Stimulated activated CD8-positive, alpha-beta memory T cell treated with anti-CD3 and anti-CD28 coated beads, Interleukin-4, amount 100 ng/mL, for 4 hours (primary cell): ENCODE measurements at places on chromosomes 12 and 14.

DNA sequence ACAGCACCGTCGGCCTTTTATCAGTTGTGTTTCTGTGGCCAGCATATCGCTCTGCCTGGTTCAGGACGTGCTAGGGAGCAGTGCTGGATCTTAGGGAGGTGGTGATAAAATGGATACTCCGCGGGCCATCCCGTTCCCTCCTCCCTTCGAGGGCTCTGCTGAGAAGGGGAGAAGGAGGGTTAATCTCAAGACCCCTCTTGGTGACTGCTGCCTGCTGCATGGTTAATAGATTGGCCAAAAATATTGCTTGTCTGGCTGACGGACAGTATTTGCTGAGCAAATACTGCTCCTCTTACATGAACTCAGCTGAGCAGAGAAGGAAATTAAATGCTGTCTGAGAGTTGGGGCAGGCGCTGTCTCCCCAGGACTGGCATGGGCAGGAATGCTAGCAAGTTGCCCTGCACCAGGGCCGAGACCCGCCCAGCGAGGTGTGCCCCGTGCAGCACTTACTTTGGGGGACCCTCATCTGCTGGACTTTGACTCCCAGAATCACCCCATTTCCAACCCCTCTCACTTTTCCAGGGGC is 1.2 kb downstream of the FBRSL1 start:
- no peak for DNase-seq

GRCh38 chr12:27593266-27593665 is 69.3 kb downstream of the PPFIBP1 start:
- DNase-seq, result no peak

GRCh38 chr14:21136024-21136423 is 19.8 kb downstream of the OR5AU1 start:
- DNase-seq, result no peak

DNA sequence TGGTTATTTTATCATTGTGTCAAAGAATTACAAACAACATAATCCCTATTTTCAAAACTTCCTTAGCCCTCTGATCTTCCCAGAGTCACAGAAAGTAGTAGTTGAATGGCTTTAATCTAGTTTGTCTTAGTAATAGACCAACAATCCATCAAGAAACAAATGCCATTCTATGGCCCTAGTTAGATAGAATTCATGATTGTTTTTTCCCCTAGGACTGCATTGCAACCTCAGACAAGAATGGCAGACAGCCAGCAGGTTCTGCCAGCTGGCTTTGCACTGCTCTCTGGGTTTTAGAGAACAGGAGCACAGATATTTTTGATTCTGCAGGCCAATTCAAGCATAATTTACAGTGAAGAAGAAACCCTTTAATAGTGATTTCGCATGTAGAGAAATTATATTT is 33.8 kb downstream of the SYT1 start:
- DNase-seq, result no peak

DNA sequence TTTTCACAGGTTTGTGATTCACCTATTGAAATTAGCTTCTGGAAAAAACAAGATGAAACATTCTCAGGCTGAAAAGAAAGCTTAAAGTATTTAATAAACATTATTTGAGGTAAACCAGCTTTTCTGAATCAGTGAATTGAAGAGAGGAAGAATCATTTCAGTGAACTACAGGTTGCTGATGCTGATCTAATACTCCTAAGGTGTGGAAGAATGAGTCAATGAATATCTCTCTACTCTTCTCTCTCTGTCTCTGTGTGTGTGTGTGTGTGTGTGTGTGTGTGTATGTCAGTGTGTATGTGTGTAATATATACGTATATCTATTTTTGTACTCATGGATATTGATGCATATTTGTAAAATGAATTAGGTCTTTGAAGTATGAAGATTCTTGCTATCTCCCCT is 312.2 kb downstream of the SSPN start:
- no peak for DNase-seq

DNA sequence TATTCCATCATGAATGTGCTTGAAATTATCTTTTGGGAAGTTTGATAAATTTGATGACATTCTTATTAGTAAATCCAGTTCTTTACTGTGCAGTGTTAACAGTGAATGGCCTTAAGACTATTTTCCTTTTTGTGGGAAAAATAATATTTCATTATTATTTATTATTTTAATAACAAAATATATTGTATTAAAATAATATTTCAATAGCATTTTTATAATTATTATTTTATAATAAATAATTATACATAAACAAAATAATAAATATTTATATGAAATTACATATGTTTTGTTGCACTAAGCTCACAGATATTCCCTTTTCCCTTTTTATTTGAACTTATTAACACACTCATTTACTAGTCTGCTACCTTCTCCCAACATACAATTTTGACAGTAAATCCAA is 33.6 kb downstream of the PIK3C2G start:
- DNase-seq, result no peak

- DNase-seq, result no peak
These were observed 79.4 kb downstream of the METTL25 start for GRCh38 chr12:82437744-82438143.

DNA sequence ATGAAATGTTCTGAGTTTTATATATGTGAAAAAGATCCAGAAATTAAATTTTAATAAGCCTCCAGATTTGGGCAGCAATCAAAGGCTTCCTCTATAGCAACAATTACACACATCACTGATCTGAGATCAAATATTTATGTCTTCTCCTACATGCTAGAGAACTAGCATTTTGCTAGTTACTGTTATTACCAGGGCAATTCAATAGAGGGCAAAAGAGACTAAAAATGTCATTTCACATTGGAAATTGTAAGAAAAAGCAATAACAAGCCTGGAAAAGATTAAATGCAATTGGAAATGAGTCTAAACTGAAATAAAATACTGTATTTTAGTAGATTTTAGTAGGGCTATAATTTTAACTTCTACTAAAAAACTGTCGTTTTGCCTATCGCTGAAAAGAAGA is 32.6 kb upstream of the ANO6 start:
- DNase-seq, result no peak

DNA sequence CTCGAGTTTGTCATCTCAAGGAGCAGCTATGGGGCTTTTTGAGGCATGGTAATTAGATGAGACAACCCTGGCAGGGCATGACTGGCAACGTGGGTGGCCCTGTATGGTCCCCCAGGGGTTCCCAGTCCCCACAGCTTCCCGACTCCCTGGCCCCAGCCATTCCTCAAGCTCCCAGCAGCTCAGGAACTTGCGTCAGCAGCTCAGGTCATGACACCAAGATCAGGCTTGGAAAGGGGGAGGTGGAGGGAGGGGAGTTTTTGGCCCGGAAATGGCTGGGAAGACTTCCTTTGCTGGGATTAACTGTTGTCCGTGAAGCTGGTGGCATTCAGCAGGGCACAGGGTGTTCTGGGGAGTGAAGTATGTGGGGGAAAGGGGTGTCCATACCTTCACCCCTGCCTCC is 10.4 kb upstream of the NRIP2 start:
- DNase-seq, result no peak

DNA sequence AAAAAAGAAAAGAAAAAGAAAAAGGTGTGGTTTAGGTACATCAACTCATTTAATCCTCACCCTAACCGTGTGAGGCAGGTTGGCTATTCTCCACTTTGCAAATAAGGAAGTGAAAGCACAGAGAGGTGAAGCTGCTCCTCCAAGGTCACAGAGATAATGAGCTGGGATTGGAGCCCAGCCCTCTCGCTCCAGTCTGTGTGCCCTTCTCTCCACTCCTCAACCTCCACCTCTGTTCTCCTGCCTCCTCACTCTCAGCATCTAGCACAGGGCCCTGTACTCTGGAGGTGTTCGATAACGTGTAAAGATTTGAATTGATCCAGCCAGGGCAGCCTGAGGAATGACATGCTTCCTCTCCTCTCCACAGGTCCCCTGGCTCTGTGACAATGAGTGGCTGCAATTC is 502.3 kb downstream of the TMEM132D start:
- DNase-seq, result no peak

GRCh38 chr14:71225113-71225512 is 317.9 kb downstream of the PCNX1 start:
- no peak for DNase-seq

- DNase-seq, result no peak
These were observed 22.4 kb downstream of the P2RX2 start for GRCh38 chr12:132640936-132641335.

DNA sequence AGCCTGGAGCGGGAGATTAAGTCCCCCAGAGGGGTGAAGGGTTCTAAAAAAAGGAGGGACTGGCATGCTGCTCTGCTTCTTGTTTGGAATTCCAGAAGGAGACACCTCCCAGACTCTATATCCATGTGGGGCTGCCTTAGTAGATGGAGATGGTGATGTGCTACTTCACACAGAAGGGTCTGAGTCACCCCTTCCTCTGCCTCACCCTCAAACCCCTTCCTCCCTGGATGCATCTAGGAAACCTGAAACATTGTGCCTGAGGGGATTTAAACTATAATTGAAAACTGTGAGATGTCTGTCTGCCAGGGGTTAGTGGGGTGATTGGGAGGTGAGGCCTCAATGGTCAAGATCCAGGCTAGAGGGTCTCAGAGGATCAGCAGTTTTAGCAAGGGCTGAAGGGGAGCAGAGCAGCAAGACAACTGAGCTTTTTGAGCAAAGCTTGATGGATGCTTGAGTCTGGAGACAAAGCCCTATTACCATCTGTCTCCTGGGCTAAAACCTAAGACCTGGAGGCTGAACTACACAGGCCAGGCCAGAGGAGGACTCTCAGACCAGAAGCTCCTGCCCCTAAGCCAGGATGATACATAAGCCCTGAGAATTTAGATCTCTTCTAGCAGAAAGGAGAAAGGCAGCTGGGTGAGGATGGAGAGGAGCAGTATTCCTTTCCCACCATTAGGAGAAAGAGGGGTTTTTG is 314.7 kb upstream of the ATP2B1 start:
- DNase-seq, result no peak

DNA sequence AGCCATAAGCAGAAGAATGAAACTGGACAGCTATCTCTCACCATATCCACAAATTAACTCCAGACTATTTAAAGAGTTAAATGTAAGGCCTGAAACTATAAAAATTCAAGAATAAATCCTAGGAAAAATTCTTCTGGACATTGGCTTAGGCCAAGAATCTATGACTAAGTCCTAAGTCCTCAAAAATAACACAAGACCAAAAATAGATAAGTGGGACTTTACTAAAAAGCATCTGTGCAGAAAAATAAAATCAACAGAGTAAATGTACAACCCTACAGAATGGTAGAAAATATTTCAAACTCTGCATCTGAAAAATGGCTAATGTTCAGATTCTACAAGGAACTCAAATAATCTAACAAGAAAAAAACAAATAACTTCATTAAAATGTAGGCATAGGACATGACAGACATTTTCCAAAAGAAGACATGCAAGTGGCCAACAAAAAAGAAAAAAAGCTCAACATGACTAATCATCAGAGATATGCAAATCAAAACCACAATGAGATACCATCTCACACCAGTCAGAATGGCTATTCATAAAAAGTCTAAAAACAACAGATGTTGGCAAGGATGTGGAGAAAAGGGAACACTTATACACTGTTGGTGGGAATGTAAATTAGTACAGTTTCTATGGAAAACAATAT is 61.0 kb upstream of the PPFIA2 start:
- DNase-seq, result no peak

GRCh38 chr14:90544971-90545370 is 148.1 kb downstream of the CALM1 start:
- no peak for DNase-seq

- DNase-seq, result no peak
These were observed 23.6 kb downstream of the PACS2 start for GRCh38 chr14:105337966-105338741.

GRCh38 chr12:127162307-127162706 is 1104.7 kb upstream of the TMEM132C start:
- no peak for DNase-seq

- no peak for DNase-seq
These were observed 166.9 kb upstream of the CCND2 start for GRCh38 chr12:4106621-4107020.

- no peak for DNase-seq
These were observed 174.6 kb upstream of the CLEC14A start for GRCh38 chr14:38430522-38430921.

DNA sequence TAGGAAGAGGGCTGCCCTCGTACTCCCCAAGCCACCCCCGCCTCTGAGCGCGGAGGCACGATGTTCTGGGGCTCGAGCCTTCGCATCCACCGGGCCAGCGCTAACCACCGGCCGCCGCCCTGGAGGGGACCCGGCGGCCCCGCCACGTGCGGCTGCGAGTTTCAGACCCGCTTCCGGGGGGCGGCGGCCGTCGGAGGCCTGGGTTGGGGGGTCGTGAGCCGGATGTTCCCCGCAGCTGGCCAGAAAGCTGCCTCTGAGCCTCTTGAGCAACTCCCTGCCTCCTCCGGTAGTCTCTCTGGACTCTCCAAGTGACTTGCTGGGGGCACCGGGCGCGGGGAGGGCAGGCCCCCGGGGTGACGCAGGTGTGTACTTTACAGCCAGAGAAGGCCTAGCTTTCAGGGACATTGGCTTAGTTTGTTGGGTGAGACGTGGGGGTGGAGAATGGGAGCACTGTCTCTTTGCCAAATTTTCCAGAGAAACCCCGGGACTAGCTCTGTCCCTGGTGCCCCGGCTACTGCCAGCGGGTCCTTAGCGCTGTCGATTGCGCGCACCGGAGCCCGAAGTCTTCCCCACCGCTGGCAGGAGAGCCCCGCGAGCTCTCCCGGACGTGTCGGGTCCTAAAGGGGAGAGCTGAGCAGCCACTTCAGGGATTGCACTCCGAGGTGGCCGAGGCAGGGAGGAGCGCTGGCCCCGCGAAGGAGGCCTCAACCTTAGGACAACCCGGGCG is 15.6 kb downstream of the OTX2 start:
- no peak for DNase-seq

- DNase-seq, result no peak
These were observed 1.7 kb downstream of the ARHGAP9 start for GRCh38 chr12:57477710-57478681.

- no peak for DNase-seq
These were observed 516.2 kb downstream of the SLC16A7 start for GRCh38 chr12:60112063-60112462.

GRCh38 chr14:69901113-69901951 is 22.1 kb downstream of the SMOC1 start:
- no peak for DNase-seq

- DNase-seq, result no peak
These were observed 88.0 kb downstream of the ANO6 start for GRCh38 chr12:45303945-45304344.

DNA sequence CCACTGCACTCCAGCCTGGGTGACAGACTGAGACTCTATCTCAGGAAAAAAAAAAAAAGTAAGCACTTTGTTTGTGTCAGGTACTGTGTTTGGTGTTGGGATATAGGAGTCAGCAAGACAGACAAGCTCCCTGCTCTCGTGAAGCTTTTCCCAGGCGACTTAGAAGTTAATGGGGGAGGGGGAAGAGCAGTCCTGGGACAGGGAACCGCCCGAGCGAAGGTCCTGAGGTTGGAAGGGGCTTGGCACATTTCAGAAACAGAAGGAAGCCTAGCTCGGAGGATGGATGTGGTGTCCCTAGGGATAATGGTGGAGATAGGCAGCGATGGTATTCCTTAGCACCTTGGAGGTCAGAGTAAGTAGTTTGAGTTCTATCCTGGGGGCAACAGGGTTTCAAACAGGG is 8.5 kb upstream of the COX6A1 start:
- no peak for DNase-seq

DNA sequence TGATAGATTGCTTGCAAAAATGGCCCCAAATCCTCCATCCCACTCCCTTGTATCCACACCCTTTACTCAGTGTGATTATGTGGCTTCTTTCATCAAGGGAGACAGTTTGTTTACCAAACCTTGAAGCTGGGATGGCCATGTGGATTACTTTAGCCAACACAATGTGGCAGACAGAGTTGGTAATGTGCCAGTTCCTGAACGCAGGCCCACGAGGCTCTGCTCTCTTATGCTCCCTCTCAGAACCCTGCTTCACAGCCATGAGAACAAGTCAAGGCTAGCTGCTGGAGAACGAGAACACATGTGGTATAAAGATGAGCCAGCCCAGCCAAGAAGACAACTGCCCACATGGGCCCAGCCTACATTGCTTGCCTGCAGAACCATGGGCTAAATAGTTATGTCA is 162.3 kb downstream of the NDUFA12 start:
- DNase-seq, result no peak
